Upper lobe of right lung (tissue), 1 donor: ENCODE measurements at places on chromosomes 13 and 19. TPM values are rescaled to one million over a fixed set of nuclear protein-coding genes. Genes with fewer than 3 reads are reported as not detected.

Gene VSTM1
- 1.1 TPM for total RNA-seq

Gene EPSTI1
- 24.7 TPM for total RNA-seq

GRCh38 chr19:17037966-17038500, 11.4 kb upstream of the CPAMD8 start:
- no peak for DNase-seq
- no peaks in the 10 kb centered on the region for H3K36me3 ChIP-seq
- no peak overlapping the region for H3K27ac ChIP-seq
- H3K27me3 ChIP-seq, result no peaks in the 10 kb centered on the region

DNA sequence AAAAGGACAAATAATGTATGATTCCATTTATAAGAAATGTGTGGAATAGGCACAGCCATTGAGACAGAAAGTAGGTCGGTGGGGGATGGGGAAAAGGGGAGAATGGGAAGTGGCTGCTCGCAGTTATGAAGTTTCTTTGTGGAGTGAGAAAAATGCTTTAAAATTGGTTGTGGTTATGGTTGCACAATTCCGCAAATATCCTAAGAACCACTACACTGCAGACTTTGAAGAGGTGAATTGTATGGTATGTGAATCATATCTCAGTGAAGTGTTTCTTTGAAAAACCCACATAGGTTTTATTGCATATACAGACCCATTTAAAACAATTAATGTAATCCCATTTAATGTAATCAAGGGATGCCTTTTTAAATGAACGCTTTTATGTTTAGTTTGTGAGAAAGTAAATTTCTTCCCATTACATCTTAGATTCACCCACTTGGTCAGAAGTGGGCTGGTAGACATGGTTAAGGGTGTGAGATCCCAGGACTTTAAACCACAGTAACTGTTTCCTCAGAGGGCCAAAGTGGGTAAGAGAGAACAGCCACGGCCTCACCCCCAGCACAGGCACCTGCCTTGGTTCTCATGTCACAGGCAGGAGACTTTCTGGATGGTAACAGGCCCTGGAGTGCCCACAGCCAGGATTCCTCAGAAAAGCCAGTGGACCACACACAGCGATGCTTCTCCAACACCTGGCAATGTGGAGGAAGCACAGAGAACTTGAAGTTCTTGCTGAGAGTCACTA, 119.3 kb upstream of the GJB6 start:
- H3K4me3 ChIP-seq, result no peak overlapping the region
- H3K36me3 ChIP-seq, result no peaks in the 10 kb centered on the region
- H3K4me1 ChIP-seq, result peaks cover 6% of the 10 kb centered on the region

DNA sequence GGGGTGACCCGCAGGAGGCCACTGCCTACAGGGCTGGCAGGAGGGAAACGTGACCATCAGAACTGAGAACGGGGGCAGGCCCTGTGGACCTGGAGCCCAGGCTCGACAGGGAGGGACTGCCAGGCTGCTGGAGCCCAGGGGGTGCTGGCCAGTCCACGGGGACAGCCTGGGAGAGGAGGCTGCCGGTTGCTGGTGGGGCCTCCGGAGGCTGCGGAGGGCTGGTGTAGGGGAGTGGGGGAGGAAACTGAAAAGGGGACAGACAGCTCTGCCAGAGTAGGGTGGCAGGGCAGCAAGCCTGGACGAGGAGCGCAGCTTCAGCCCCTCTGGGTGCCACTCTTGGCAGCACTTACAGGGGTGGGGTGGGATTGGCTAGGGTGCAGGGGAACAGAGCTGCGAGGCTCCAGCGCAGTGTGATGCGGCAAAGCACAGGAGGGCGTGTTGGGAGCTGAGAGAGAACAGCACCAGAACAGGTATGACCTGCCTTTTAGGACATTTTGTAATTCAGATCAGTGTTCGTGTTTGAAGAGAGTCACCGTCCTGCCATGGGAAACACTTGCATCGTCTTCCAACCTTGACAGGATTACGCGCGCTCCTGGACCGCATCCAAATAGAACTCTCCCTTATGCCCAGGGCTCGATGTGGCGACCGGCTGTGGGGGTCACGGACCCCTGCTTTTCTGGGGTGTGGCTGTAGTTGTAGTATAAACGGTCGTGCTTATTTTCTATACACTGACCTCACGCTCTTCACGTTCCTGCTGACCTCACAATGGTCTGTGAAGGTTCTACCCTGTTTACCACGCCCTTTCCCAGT, 19.9 kb upstream of the ARHGEF7 start:
- DNase-seq, result peak; percentile 61
- peaks cover 14% of the 10 kb centered on the region for H3K27me3 ChIP-seq
- H3K4me1 ChIP-seq, result no peaks in the 10 kb centered on the region

Gene SLC8A2
- total RNA-seq, result 0.23 TPM

DNA sequence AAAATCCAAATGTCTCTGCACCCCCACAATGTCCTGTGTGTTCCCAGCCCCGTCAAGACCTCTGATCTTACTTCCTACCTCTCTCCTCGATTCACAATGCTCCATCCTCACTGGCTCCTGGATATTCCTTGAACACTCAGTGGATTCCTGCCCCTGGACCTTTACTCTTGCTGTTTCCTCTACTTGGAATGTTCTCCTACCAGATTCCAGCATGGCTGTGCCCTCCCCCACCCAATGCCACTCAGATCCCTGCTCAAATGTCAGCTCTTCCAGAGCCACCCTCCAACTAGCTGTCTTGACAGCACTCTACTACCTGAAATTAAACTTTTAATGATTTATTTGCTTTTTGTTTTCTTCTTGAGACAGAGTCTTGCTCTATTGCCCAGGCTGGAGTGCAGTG, 107.4 kb downstream of the KLF5 start:
- DNase-seq, result no peak
- no peak overlapping the region for H3K4me3 ChIP-seq
- no peak overlapping the region for H3K27ac ChIP-seq

DNA sequence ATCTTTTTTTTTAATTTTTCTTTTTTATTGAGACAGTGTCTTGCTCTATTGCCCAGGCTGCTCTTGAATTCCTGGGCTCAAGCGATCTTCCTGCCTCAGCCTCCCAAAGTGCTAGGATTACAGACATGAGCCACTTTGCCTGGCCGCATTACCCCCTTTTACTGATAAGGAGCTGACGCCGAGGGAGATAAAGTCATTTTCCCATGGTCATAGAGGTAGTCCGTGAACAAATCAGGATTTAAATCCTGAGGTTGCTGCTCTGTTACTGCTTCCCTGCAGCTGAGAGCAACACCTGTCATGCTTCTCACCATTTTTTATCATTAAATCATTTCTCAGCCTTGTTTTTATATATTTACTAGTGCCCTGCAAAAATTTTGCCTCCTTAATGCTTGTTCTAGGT, 7.4 kb downstream of the CYSLTR2 start:
- H3K36me3 ChIP-seq, result no peaks in the 10 kb centered on the region
- DNase-seq, result no peak
- H3K4me3 ChIP-seq, result no peak overlapping the region
- H3K4me1 ChIP-seq, result peaks cover 8% of the 10 kb centered on the region
- H3K27ac ChIP-seq, result no peak overlapping the region
- no peaks in the 10 kb centered on the region for H3K27me3 ChIP-seq

DNA sequence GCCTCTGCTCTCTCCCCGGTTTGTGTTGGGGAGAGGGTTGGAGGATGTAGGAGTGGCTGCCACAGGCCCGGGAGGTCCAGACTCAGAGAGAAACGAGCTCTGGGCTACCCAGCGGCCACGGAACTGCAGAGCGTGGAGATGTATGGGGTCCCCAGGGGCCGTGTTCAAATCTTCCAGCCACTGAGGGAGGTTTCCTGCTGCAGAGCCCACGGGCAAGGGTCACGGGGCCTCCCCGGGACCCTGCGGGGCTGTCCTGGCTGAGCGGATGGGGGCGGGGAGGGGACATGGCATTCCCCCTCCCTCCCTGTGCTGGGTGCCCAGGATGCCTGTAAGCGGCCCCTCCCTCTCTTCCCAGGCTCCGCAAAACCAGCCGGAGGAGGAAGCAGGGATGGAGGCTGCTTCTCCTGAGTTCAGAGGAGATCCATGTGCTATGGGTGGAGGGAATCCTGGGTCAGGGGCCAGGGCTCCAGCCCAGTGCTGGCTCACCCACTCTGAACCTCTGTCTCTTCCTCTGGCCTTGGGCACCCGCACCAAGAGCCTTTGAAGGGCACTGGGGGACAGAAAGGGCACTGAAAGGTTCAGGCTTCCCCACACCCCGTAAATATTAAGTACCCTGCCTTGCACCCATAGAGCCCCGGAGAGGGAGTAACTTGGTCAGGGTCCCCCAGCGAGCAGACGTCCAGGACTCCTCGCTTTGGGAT, 22.6 kb downstream of the SMIM24 start:
- peaks cover 20% of the 10 kb centered on the region for H3K4me1 ChIP-seq
- peak overlapping the region; percentile 80 for H3K27ac ChIP-seq
- DNase-seq, result peak; percentile 54
- no peaks in the 10 kb centered on the region for H3K27me3 ChIP-seq

GRCh38 chr19:17450264-17451075, 2.0 kb upstream of the TMEM221 start:
- peaks cover 42% of the 10 kb centered on the region for H3K27me3 ChIP-seq
- no peaks in the 10 kb centered on the region for H3K36me3 ChIP-seq
- H3K4me1 ChIP-seq, result no peaks in the 10 kb centered on the region
- DNase-seq, result no peak

Gene TNFRSF19
- 17.9 TPM for total RNA-seq

Gene NOP53
- 260 TPM for total RNA-seq

Gene CASP14
- total RNA-seq, result not detected

Gene KASH5
- 2.2 TPM for total RNA-seq

DNA sequence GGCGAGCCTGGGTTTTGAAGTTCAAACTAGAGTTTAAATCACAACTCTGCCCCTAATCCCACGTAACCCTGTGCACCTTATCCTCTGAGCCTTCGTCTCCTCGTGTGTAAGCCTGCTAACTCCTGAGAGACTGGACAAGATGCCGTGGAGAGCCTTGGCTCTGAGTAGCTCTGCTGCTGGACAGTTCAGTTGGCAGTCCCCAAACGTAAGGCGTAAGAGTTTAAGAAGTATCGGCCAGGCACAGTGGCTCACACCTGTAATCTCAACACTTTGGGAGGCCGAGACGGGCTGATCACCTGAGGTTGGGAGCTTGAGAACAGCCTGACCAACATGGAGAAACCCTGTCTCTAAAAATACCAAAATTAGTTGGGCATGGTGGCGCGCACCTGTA, 4.7 kb upstream of the CD79A start:
- no peak overlapping the region for H3K4me3 ChIP-seq
- peak overlapping the region; percentile 51 for H3K27ac ChIP-seq
- H3K4me1 ChIP-seq, result peaks cover 54% of the 10 kb centered on the region
- H3K36me3 ChIP-seq, result peaks cover 51% of the 10 kb centered on the region

Gene OR7C1
- not detected for total RNA-seq

- H3K36me3 ChIP-seq, result no peaks in the 10 kb centered on the region
- no peak overlapping the region for H3K27ac ChIP-seq
- H3K4me1 ChIP-seq, result peaks cover 4% of the 10 kb centered on the region
- H3K4me3 ChIP-seq, result no peak overlapping the region
- H3K27me3 ChIP-seq, result no peaks in the 10 kb centered on the region
- no peak for DNase-seq
Observed at GRCh38 chr13:28045861-28046260, 54.5 kb downstream of the FLT3 start.

Gene RUBCNL
- total RNA-seq, result 2.9 TPM

DNA sequence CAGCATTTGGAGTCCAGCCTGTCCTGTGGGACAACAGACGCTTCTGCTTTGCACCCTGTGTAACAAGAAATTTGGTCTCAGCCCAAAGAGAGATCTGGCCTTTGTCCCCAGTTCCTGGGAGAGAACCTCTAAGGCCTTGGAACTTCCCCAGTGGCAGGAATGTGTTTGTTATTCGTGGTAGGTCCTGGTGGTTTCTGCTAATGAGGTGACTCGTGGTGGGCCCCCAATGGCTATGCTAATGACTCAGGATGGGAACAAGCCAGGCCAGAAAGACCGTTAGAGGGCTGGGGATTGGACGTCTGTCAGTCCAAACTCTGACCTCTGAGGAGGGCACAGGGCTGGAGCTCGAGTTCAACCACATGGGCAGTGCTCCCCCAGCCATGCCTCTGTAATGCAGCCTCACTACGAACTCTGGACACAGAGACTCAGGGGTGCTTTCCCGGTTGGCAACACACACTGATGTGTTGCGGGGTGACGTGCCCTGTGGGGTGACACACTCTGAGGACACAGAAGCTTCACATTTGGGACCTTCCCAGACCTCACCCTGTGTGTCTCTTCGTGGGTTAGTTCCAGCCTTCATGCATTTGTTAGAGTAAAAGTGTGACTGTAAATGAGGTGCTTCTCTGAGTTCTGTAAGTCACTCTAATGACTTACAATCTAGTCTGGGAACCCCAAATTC, 38.9 kb downstream of the TEX29 start:
- H3K36me3 ChIP-seq, result no peaks in the 10 kb centered on the region
- no peaks in the 10 kb centered on the region for H3K4me1 ChIP-seq
- H3K27me3 ChIP-seq, result peaks cover 8% of the 10 kb centered on the region
- H3K27ac ChIP-seq, result no peak overlapping the region
- no peak for DNase-seq
- no peak overlapping the region for H3K4me3 ChIP-seq

Gene C19orf47
- total RNA-seq, result 16.1 TPM

Gene ZNF667
- total RNA-seq, result 2.8 TPM

- no peaks in the 10 kb centered on the region for H3K36me3 ChIP-seq
- peak; percentile 77 for DNase-seq
- no peak overlapping the region for H3K4me3 ChIP-seq
- H3K27me3 ChIP-seq, result no peaks in the 10 kb centered on the region
- peaks cover 8% of the 10 kb centered on the region for H3K4me1 ChIP-seq
Observed at GRCh38 chr19:17294051-17294891, 9.0 kb downstream of the ABHD8 start.

GRCh38 chr19:15161028-15161984, 39.5 kb downstream of the NOTCH3 start:
- H3K27me3 ChIP-seq, result no peaks in the 10 kb centered on the region
- no peaks in the 10 kb centered on the region for H3K36me3 ChIP-seq
- no peak overlapping the region for H3K4me3 ChIP-seq
- DNase-seq, result no peak
- no peaks in the 10 kb centered on the region for H3K4me1 ChIP-seq

GRCh38 chr13:34250151-34250670, 432.3 kb downstream of the RFC3 start:
- no peaks in the 10 kb centered on the region for H3K36me3 ChIP-seq
- H3K27me3 ChIP-seq, result no peaks in the 10 kb centered on the region
- no peak for DNase-seq

DNA sequence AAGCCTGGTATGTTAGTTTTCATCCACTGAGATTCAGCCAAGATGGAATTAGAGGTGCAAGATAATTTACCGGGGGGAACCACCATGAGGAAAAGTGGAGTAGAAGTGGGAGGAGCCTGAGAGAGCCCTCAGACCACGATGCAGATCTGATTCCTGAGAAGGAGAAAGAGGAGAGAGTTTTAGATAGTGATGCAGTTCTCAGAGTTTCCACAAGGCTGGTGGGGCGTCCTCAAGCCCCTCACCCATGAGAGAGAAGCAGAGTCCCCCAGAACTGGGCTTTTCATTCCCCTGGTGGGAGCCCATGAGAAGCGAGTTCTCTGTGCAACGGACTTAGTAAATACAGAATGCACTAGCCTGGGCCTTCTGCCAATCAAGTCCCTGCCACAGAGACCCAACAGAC, 18.1 kb downstream of the CEACAM5 start:
- no peak overlapping the region for H3K4me3 ChIP-seq
- no peaks in the 10 kb centered on the region for H3K4me1 ChIP-seq
- no peaks in the 10 kb centered on the region for H3K27me3 ChIP-seq
- DNase-seq, result no peak

GRCh38 chr19:53810187-53810546, 13.9 kb downstream of the NLRP12 start:
- H3K4me3 ChIP-seq, result no peak overlapping the region
- H3K36me3 ChIP-seq, result no peaks in the 10 kb centered on the region
- no peak overlapping the region for H3K27ac ChIP-seq
- DNase-seq, result no peak

Gene KCNC3
- total RNA-seq, result 12.8 TPM

- H3K36me3 ChIP-seq, result no peaks in the 10 kb centered on the region
- no peaks in the 10 kb centered on the region for H3K27me3 ChIP-seq
- no peak for DNase-seq
- H3K4me1 ChIP-seq, result no peaks in the 10 kb centered on the region
Observed at GRCh38 chr13:96822895-96823294, 171.4 kb downstream of the OXGR1 start.
